ENCODE measurements at places on chromosomes 12 and 14.
A peak's percentile ranks its signal among the peaks of the same experiment; 100 is the strongest.

DNA sequence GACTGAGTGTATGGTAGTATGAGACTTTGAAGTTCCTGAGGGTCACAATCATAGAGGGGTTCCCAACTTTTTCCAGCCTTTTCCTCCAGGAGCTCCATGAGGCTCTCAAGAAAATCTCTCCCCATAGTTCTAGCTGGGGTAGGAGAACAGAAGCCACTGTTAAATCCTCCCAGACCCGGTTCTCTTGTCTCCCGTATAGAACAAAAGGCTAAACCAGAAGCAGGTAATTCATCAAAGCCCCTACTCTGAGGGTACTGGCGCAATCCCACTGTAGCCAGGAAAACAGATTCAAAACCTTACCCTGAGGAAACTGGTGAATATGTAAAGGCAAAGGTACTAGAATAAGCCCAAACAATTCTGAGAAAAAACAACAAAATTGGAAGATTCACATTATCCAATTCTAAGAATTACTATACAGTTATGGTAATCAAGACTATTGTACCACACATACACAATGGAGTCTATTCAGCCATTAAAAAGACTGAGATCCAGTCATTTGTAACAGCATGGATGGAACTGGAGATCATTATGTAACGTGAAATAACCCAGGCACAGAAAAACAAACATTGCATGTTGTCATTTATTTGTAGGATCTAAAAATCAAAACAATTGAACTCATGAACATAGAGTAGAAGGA is 20.5 kb downstream of the OR8S1 start:
- no peak for DNase-seq

DNA sequence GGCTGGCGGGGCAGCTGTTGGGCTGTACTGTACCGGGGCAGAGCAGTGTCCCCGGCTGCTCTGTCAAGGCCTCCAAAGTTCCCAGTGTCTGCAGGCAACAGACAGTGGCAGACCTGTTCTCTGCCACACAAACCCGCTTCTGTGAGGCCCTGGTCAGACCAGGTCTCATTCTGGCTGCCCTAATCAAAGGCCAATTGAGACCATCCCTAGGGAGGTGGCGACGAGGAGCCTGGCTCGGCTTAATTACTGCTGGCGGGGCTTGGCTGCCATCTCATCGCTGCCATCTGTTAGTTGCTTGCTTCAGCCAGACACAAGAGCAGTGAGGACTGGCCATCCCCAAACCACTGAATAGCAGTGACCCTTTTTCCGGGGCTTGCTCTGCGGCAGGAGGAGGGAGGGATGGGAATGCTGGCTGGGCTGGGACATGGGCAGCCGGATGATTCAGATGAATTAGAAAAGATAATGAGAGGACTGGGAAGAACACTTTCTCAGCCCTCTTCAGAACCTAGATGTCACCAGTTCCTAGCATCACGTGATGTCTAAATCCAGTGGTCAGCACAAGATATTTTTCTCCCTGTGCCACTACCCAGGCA is 24.5 kb downstream of the ERG28 start:
- no peak for DNase-seq

GRCh38 chr14:100486025-100486828 is 101.0 kb downstream of the BEGAIN start:
- DNase-seq = peak; percentile 73

DNA sequence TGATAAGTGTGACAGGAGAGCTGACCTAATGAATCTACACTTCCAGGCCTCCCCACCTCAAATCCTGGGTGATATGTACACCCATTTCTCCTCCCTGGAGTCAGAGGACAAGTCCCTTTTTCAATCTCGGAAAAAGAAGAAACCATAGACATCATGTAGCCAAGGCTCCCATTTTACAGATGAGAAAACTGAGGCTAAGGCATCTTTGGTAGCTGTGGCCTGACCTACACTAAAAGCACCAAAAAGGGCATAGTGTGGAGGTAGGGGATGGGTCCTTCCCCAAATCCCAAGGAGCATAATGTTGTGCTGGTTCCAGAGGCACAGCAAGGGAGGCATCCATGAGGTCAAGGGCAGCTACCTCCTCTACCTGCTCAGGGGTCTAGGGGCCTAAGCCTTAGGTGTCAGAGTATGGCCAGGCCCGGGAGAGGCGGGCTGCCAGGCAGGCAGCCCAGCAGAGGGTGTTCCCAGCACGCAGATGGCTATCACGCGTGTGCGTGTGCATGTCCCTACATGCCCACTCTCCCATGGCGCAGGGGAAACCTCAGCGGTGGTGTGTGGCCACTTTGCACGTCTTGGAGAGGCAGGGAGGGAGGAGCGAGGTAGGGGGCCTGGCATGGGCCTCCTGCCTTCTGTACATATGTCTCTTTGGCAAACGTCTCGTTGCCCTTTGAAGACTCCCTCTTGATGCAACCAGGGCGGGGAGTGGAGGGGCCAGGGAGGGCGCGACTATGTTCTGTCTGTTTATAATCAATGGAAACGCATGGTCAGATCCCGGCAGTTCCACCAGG is 2.5 kb downstream of the PGF start:
- no peak for DNase-seq

DNA sequence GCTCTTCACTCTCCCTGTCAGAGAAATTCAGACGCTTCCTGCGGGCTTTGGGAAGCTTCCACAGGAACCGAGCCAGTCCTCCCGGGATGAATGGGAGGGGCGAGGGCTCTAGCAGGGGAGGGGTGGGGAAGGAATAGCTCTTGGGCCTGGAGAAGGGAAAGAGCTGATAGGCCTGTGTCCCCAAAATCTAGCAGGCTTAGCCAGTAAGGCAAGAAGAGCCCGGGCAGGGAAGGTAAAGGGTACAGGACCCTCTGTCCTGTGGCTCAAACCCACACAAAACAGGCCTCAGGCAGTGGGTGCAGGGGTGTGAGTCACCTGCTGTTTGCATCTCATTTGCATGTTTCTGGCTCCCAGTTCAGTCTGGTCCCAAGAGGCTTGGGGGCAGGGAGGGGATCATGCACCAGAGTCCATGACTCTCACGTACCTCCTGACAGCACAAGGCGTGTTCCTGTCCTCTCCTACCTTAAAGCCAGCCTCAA is 8.7 kb upstream of the SMUG1 start:
- DNase-seq = no peak

- no peak for DNase-seq
These were observed 75.9 kb downstream of the DNAI7 start for GRCh38 chr12:25119020-25119419.

DNA sequence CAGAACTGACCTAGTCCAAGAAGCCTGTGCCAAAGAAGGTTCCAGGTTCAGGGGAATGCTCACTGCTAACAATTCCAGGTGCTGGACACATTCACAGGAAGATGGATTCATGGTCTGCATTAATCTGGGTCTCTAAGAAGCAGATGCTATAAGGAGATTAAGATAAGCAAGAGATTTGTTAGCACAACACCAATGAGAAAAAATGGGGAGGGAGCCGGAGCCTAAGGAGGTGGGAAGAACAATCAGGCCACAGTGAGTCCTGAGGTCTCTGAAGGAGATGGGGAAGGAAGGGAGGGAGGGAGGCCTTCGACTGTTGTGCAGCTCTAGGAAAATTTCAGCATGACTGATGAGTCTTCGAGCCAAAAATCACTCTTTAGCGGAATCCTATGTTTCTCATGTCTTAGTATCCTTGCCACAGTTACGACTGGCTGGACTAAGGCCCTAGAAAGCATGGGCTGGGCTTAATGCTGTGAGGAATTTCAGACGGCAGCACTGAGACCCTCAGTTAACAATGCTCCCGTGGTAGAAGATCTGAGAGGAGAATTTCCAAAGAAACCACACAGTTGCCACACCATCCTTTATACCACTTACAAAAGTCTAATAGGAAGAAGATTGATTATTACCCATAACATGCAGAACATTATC is 31.5 kb upstream of the PTGDR start:
- no peak for DNase-seq
